ENCODE measurements at places on chromosomes 7 and 10. TPM values are rescaled to one million over a fixed set of nuclear protein-coding genes. Genes with fewer than 3 reads are reported as not detected.

Gene PLAU
- total RNA-seq = 0.96 TPM

DNA sequence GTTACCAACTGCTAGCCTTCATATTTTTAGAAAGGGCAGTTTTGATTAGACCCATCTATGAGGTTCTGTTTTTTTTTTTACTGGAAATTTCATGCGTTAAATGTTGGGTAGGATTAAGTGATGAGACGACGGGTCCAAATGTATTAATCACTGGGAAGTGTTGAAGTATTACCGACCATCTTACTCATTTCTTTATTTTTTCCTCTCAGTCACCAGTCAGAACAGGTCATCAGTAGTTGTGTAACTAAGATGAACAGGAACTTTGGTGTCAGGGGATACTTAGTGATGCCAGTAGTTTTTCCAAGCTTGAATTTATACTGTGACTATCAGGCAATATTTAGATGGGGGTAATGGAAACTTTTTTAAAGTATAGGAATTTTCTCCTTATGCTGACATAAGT is 14.2 kb downstream of the TFAM start:
- no peak for DNase-seq
- peaks cover 16% of the 10 kb centered on the region for H3K36me3 ChIP-seq
- no peak overlapping the region for H3K27ac ChIP-seq
- no peaks in the 10 kb centered on the region for H3K27me3 ChIP-seq
- H3K4me3 ChIP-seq = no peak overlapping the region
- no peaks in the 10 kb centered on the region for H3K4me1 ChIP-seq

DNA sequence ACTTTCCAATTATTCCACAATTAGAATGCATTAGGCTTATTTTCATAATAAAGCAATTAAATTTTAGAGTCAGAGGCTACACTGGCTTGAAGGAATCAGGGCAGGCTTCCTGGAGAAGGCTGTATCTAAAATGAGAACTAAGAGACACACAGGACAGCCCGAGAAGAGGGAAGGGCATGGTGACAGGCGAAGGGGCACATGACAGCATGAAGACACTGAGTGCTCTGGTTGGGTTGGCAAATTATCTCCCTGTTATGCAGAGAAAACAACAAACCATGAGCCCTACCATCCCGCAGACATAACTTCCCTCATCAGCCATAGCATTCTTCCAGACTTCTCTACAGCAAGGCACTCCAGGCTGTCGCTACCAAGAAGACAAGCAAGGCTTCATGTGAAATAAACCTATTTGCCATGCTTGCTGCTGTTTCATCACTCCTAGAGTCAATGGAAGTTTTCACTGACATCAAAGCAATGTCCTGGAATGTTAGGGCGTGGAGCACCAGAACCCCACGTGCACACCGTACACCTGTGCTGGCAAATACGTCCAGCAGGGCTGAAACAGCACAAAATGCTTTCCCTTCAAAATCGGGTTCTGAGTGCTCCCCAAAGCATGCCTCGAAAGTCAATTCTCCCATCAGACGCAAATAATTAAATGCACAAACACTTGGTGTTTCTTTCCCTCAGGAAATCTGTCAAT is 21.3 kb downstream of the VOPP1 start:
- peaks cover 31% of the 10 kb centered on the region for H3K36me3 ChIP-seq
- peaks cover 74% of the 10 kb centered on the region for H3K4me1 ChIP-seq
- no peak overlapping the region for H3K4me3 ChIP-seq
- no peak for DNase-seq
- no peaks in the 10 kb centered on the region for H3K27me3 ChIP-seq

DNA sequence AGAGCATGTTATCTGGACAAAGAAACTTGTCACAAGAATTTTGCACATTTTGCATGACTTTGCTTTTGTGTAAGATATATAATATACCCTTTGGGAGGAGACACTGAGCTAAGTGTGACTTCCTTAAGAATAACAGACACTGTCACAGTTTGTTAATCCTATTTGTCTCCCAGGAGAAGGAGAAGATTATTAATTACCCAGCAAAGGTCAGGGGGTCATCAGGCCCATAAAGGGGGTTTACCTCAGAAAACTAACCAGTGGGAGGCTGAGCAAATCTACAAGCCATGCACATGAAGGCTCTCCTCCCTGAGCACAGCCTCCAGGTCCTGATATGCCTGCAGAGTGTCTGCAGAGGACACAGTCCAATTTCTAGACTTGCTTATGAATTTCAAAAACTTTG is 10.1 kb upstream of the MET start:
- H3K27ac ChIP-seq = no peak overlapping the region
- no peak overlapping the region for H3K4me3 ChIP-seq
- no peak for DNase-seq
- no peaks in the 10 kb centered on the region for H3K4me1 ChIP-seq

Gene MSMB
- not detected for total RNA-seq
